ENCODE measurements at places on chromosomes 3 and 15.

- H3K4me1 ChIP-seq: no peaks in the 10 kb centered on the region
- no peaks in the 10 kb centered on the region for H3K36me3 ChIP-seq
- H3K27ac ChIP-seq: no peak overlapping the region
- DNase-seq: no peak
- no peaks in the 10 kb centered on the region for H3K27me3 ChIP-seq
- no peak overlapping the region for H3K4me3 ChIP-seq
Observed at GRCh38 chr15:53013329-53013728, 223.2 kb upstream of the ONECUT1 start.

DNA sequence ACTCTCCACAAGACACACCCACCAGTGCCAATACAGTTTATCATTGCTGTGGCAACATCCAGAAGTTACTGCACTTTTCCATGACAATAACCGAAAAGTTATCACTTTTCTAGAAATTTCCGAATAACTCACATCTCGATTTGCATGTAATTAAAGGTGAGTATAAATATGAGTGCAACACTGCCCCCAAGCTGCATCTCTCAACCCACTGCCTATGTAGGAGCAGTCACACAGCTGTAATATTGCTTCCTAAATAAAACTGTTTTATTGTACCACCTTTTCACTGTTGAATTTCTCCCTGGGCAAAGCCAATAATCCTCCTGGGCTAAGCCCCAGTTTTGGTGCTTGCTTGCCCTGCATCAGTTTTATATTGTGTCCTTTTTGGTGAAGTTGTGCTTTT lies 601.0 kb upstream of the EPHA6 start:
- H3K27ac ChIP-seq: no peak overlapping the region
- no peak for DNase-seq
- no peak overlapping the region for H3K4me3 ChIP-seq
- no peaks in the 10 kb centered on the region for H3K4me1 ChIP-seq
- no peaks in the 10 kb centered on the region for H3K36me3 ChIP-seq
- no peaks in the 10 kb centered on the region for H3K27me3 ChIP-seq

- H3K36me3 ChIP-seq: no peaks in the 10 kb centered on the region
- no peak overlapping the region for H3K27ac ChIP-seq
- H3K27me3 ChIP-seq: no peaks in the 10 kb centered on the region
Observed at GRCh38 chr3:131033480-131034080, 6.9 kb downstream of the NEK11 start.

GRCh38 chr15:29054171-29055045 lies 168.6 kb downstream of the APBA2 start:
- H3K36me3 ChIP-seq: peaks cover 12% of the 10 kb centered on the region
- H3K4me3 ChIP-seq: no peak overlapping the region
- H3K27me3 ChIP-seq: no peaks in the 10 kb centered on the region
- H3K4me1 ChIP-seq: peaks cover 3% of the 10 kb centered on the region
- H3K27ac ChIP-seq: no peak overlapping the region

GRCh38 chr15:64182859-64183370 lies 20.1 kb upstream of the PPIB start:
- H3K36me3 ChIP-seq: peaks cover 44% of the 10 kb centered on the region
- no peaks in the 10 kb centered on the region for H3K27me3 ChIP-seq
- H3K4me3 ChIP-seq: no peak overlapping the region
- no peak overlapping the region for H3K27ac ChIP-seq

DNA sequence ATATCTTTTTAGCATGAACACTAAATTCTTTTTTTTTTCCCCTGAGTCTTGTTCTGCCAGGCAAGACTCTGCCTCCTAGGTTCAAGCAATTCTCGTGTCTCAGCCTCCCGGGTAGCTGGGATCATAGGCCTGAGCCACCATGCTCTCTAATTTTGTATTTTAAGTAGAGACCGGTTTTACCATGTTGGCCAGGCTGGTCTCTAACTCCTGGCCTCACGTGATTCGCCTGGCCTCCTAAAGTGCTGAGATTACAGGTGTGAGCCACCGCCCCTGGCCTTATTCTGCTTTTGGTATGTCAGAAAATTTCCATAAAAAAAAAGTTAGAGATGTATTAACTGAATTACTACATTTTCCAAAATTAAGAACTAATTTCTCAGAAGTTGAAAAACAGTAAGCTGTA lies 14.3 kb downstream of the RAB11A start:
- no peaks in the 10 kb centered on the region for H3K4me1 ChIP-seq
- no peaks in the 10 kb centered on the region for H3K27me3 ChIP-seq
- H3K4me3 ChIP-seq: no peak overlapping the region
- DNase-seq: no peak
- H3K27ac ChIP-seq: no peak overlapping the region
- H3K36me3 ChIP-seq: peaks cover 100% of the 10 kb centered on the region

DNA sequence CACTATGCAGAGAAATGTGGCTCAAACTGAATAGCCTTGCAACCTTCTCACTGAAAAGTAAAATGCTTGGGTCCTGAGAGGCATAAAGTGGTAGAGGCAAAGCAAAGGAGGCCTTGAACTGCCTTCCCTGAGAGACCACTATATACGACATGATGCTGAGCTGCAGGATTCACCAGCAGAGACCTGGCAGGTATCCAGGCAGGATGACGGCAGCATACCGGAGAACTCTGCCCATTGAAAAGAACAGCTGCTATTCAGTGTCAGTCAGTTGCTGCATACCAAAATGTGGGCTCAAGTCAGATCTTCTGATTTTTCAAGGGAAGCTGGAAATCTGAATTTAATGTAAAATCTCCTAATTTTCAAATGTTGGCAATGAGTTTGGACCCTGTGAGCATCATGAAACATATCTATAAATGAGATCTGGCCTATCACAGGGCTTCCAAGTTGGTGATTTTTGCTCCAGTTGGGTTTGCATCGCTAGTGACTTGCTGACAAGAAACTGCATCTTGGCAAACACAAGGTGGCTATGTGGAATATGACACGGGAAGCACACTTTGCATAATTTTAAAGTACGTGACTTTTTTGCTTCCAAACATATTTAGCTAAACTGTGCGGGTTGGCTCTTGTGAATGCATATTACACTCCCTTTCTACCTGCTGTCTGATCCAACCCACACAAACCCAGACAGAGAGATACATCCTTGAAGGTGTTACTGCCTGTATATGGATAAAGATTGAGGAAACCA lies 529.0 kb downstream of the AGBL1 start:
- H3K4me1 ChIP-seq: no peaks in the 10 kb centered on the region
- H3K27me3 ChIP-seq: no peaks in the 10 kb centered on the region
- H3K27ac ChIP-seq: no peak overlapping the region
- H3K36me3 ChIP-seq: no peaks in the 10 kb centered on the region

DNA sequence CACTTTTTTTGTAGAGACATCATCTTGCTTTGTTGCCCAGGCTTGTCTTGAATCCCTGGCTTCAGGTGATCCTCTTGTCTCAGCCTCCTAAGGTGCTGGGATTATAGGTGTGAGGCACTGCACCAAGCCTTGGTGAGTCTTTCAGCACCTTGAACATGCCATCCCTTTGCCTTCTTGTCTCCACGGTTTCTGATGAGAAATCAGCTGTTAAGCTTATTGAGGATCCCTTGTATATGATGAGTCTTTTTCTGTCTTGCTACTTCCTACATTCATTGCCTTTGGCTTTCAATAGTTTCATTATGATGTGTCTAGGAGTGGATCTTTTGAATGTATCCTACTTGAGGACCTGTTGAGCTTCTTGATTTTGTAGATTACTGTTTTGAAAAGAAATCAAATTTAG lies 35.9 kb upstream of the TMCC1 start:
- no peak for DNase-seq
- H3K36me3 ChIP-seq: no peaks in the 10 kb centered on the region
- H3K27ac ChIP-seq: no peak overlapping the region

DNA sequence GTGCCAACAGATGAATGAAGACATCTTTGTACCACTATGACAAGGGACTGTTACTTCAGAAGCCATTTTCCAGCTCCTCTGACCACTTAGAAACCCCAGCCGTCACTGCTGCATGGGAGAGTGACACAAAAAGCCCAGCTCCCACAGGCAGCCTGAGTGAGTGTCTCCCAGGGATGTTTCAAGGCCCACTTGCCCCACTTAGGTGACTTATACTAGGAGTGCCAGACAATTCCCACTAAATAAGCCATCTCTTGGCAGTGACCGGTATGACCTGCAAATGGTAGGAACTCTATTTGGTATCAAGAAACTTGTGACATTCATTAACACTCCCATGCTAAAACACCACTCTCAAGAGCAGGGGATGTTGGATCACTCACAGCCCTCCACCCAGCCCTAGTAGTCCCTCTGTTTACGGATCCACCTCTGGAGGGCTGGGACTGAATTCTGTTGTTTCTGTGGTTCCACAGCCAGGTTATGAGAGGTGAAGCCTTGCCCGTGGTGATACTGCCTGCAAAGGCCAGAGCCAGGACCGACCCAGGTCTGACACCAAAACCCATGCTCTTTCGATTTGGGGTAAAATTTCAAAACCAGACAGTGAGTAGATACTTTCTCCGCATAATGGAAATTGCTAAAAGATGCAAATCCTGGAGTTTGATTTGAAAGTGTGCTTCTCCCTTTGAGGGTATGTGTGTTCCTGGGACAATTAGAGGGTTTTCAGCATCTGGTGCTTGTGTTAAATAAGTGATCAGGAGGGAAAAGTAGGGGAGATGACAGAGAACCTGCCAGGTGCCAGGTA lies 14.5 kb downstream of the RBP1 start:
- no peaks in the 10 kb centered on the region for H3K36me3 ChIP-seq
- H3K4me3 ChIP-seq: no peak overlapping the region
- no peaks in the 10 kb centered on the region for H3K27me3 ChIP-seq
- no peak for DNase-seq
- no peak overlapping the region for H3K27ac ChIP-seq

DNA sequence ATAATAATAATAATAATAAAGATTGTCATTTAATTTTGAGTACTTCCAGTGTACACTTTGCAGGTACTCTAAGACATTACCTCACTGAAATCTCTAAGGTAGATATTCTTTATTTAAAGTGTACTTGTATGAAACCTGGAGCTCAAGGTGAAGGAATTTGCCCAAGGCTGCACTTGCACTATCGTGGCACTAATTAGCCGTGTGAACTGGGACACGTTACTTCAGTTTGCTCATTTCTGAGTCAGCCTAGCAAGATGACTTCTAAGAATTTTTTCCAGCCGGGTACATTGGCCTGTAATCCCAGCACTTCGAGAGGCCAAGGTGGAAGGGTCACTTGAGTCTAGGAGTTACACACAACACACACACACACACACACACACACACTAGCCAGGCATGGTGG lies 33.5 kb downstream of the MLH1 start:
- no peak overlapping the region for H3K4me3 ChIP-seq
- H3K27ac ChIP-seq: no peak overlapping the region
- H3K4me1 ChIP-seq: no peaks in the 10 kb centered on the region
- no peak for DNase-seq
- no peaks in the 10 kb centered on the region for H3K27me3 ChIP-seq

- no peaks in the 10 kb centered on the region for H3K27me3 ChIP-seq
- DNase-seq: no peak
- H3K4me1 ChIP-seq: no peaks in the 10 kb centered on the region
- H3K27ac ChIP-seq: no peak overlapping the region
- no peak overlapping the region for H3K4me3 ChIP-seq
Observed at GRCh38 chr15:72421484-72421883, 23.4 kb downstream of the TMEM202 start.

GRCh38 chr3:100880845-100881244 lies 112.4 kb downstream of the ABI3BP start:
- H3K27ac ChIP-seq: no peak overlapping the region
- H3K27me3 ChIP-seq: no peaks in the 10 kb centered on the region
- H3K4me3 ChIP-seq: no peak overlapping the region
- no peak for DNase-seq
- peaks cover 8% of the 10 kb centered on the region for H3K4me1 ChIP-seq

- H3K36me3 ChIP-seq: no peaks in the 10 kb centered on the region
- no peaks in the 10 kb centered on the region for H3K27me3 ChIP-seq
- no peak overlapping the region for H3K27ac ChIP-seq
- H3K4me3 ChIP-seq: no peak overlapping the region
Observed at GRCh38 chr3:90069748-90070147, 962.3 kb downstream of the EPHA3 start.

GRCh38 chr15:27702581-27702980 lies 396.5 kb downstream of the OCA2 start:
- H3K36me3 ChIP-seq: no peaks in the 10 kb centered on the region
- H3K27ac ChIP-seq: no peak overlapping the region
- no peak overlapping the region for H3K4me3 ChIP-seq
- no peaks in the 10 kb centered on the region for H3K27me3 ChIP-seq

GRCh38 chr3:105518806-105519418 lies 152.2 kb downstream of the ALCAM start:
- peak; percentile 48 for DNase-seq
- H3K4me1 ChIP-seq: no peaks in the 10 kb centered on the region
- H3K4me3 ChIP-seq: no peak overlapping the region
- no peaks in the 10 kb centered on the region for H3K36me3 ChIP-seq

DNA sequence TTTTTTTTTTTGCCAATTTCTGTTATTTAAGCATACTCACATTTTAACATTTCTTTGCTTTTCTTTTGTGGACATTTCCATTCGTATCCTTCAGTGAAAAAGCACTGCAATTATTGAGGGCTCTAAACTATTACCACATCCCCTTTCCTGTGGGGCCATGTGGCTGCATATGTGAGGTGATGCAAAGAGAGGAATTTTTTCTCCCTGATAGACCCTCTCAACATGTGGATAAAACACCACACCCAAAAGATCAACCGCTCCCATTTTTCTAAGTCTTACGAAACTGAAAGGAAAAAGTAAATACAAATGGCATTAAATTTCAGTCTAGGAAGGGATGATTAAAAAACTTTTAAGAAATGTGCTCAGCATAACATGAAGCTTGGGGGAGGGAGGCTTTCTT lies 68.8 kb downstream of the DNAJC13 start:
- H3K27me3 ChIP-seq: no peaks in the 10 kb centered on the region
- no peak overlapping the region for H3K4me3 ChIP-seq
- no peak overlapping the region for H3K27ac ChIP-seq

GRCh38 chr3:57624801-57625200 lies 27.7 kb upstream of the ARF4 start:
- no peak overlapping the region for H3K4me3 ChIP-seq
- no peaks in the 10 kb centered on the region for H3K4me1 ChIP-seq
- H3K27ac ChIP-seq: no peak overlapping the region

DNA sequence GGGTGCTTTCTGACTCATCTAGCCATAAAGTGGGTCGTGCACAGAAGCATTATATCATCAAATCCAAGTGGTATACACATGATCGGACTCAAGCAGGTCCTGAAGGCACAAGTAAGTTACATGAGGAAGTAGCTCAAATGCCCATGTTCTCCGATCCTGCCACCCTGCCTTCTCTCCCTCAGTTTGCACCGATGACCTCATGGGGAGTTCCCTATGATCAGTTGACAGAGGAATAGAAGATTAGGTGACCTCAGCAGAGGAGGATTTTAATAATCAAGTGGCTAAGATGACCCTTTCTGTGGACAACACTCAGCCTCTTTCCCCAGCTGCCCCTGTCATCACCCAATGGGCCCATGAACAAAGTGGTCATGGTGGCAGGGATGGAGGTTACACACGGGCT lies 149.5 kb downstream of the TBC1D5 start:
- no peak for DNase-seq
- no peaks in the 10 kb centered on the region for H3K4me1 ChIP-seq
- H3K27me3 ChIP-seq: no peaks in the 10 kb centered on the region
- no peak overlapping the region for H3K27ac ChIP-seq
- no peak overlapping the region for H3K4me3 ChIP-seq

GRCh38 chr3:190031887-190032752 lies 88.6 kb downstream of the P3H2 start:
- no peak for DNase-seq
- H3K27ac ChIP-seq: no peak overlapping the region
- H3K4me3 ChIP-seq: no peak overlapping the region
